ENCODE measurements at places on chromosomes 5 and 9.

DNA sequence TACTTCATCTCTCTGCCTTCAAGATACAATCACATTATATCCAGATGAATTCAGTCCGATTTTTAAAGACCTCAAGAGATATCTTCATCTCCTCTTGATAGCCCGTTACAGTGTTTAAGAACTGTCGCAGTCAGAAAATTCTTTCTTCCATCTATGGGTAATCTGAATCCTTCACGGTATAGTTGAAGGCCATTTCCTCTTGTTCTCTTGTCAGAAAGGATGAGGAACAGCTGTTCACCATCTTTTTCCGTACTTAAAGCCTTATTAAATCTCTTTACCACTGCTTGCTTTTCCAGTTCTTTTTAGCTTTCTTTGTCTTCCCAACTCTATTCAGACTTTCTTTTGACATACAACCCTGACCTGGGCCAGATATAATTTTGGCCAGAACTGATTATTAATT, 121.8 kb downstream of the XRCC4 start:
- DNase-seq = no peak

GRCh38 chr9:128702949-128703615, 779 bp downstream of the PKN3 start:
- no peak for DNase-seq

DNA sequence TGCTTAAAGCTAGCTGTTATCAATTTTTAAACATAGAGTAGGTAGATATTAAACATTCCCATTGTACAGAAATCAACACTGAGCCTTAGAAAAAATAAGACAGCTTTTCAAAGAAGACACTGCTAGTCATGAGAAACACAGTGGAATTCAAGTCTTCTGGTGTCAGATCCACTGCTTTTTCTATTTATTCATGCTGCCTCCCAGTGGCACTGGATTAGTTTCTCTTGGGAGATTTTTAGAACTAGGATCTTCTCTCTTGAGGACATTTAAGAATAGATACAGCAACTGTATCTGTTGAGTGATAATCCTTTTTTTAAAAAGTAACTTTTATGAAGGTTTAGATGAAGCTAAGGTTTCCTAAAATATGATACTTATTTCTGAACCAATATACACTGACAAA, 1635.4 kb upstream of the C9orf72 start:
- no peak for DNase-seq

- DNase-seq = no peak
Observed at GRCh38 chr9:86413971-86414880, 60.0 kb upstream of the TUT7 start.

- no peak for DNase-seq
Observed at GRCh38 chr5:151234476-151235238, 10.8 kb upstream of the CCDC69 start.

GRCh38 chr9:419571-420171, 205.0 kb downstream of the DOCK8 start:
- DNase-seq = no peak

- no peak for DNase-seq
Observed at GRCh38 chr5:176447591-176447977, 601 bp upstream of the FAF2 start.

GRCh38 chr9:5510360-5510931, at the start of gene PDCD1LG2:
Gene PDCD1LG2, plus strand, starts transcription at chr9:5510531. Its CDS starts 12,016 bp downstream, at chr9:5522547.
- DNase-seq = peak; percentile 89

Measured in trophoblast cell (in vitro differentiated cells and primary cell).